ENCODE measurements at places on chromosomes 1 and 21.

GRCh38 chr1:40634901-40635655, 30.4 kb downstream of the RIMS3 start:
- no peak overlapping the region for H3K4me3 ChIP-seq
- no peaks in the 10 kb centered on the region for H3K36me3 ChIP-seq
- peaks cover 14% of the 10 kb centered on the region for H3K4me1 ChIP-seq
- H3K27me3 ChIP-seq: no peaks in the 10 kb centered on the region
- no peak for DNase-seq

GRCh38 chr1:61724506-61724812, 482 bp downstream of the TM2D1 start:
- H3K4me1 ChIP-seq: peaks cover 18% of the 10 kb centered on the region
- H3K36me3 ChIP-seq: peaks cover 9% of the 10 kb centered on the region
- DNase-seq: no peak
- H3K4me3 ChIP-seq: peak overlapping the region; percentile 99
- H3K27me3 ChIP-seq: peaks cover 2% of the 10 kb centered on the region
- H3K27ac ChIP-seq: peak overlapping the region; percentile 99

DNA sequence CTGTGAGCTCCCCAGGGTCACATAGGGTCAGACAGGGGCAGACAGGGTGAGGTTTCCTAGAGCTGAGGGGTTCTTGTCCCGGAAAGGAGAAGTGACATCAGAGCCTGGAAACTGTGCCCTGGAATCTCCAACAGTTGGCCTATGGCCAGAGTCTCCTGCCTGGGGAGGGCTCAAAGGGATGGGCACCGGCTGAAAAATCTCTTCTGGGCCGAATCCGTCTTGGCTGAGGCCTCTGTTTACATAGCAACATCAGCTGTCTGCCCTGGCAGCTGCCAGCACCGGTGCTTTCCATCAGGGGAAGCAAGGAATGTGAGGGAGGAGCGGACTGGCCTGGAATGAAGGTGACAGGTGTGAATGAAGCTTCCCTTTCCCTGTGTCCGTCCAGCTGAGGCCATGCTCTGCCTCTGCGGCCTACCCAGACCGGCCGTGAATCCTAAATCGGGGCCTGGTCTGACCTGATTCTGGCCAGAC, 30.7 kb downstream of the VASH2 start:
- H3K27ac ChIP-seq: no peak overlapping the region
- peaks cover 19% of the 10 kb centered on the region for H3K4me1 ChIP-seq
- H3K4me3 ChIP-seq: no peak overlapping the region
- DNase-seq: no peak

GRCh38 chr1:245656189-245656717, 501.5 kb downstream of the KIF26B start:
- H3K36me3 ChIP-seq: no peaks in the 10 kb centered on the region
- H3K27me3 ChIP-seq: no peaks in the 10 kb centered on the region
- no peak overlapping the region for H3K4me3 ChIP-seq
- DNase-seq: no peak

DNA sequence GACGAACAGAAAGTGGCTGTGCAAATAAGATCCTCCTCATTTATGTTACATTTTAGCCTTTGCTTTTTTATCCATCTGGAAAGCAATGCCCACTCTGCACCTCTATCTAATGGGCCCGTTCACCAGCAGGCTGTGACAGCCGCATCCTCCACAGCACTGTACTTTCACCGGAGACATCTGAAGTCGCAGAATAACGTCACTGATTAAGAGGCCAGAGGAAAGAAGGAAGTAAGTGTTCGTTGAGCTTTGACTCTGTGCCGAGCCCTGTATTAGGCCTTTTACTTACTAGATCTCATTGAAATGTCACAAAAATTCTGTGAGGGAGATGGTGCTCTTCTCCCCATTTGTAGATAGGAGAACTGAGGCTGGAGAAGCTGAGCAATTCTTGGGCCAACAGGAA, 62.3 kb downstream of the KAZN start:
- H3K27ac ChIP-seq: no peak overlapping the region
- H3K4me1 ChIP-seq: no peaks in the 10 kb centered on the region
- peaks cover 4% of the 10 kb centered on the region for H3K27me3 ChIP-seq
- no peak for DNase-seq

DNA sequence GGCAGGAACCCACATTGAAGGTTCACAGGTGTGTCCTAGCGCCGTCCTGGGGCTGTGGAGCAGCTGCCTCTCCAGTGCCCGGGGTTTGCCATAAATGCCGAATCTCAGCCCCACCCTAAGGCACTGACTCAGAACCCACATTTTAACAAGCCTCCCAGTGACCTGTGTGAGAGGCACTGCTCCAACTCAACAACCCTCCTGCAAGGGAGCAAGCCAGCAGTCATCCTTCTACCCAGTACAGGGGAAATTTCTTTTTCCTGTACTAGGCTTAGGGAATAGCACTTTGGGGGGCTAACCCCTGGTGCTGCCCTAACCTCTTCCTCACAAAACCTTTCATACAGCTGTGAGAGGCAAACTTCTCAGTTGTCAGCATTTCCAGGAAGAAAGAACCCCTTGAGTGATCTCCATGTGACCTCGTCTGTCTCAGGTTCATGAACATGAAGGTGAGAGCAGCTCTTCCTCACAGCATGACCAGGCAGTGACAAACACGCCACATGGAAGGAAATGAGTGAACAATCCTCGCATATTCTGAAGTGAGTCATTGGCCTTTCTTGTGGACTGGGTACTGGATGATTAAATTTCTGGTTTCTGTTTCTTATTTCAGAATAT, 11.4 kb upstream of the BCAR3 start:
- H3K4me3 ChIP-seq: no peak overlapping the region
- H3K27ac ChIP-seq: peak overlapping the region; percentile 63
- DNase-seq: peak; percentile 26
- H3K4me1 ChIP-seq: no peaks in the 10 kb centered on the region
- H3K36me3 ChIP-seq: no peaks in the 10 kb centered on the region

DNA sequence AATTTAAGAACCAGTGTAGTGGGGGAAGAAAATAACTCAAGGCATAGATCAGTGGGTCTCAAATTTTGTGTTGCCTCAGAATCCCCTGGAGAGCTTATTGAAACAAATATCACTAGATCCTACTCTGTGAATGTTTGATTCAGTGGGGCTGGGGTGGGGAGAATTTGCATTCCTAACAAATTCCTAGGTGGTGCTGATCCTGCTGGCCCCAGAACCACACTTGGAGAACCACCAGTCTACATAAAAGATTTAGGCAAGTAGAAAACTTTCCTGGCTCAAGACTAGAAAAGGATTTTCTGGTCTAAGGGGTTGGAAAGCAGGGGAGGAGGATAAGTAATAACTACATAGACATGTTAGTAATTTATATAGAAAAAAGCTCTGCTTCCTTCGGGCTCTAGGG, 34.1 kb upstream of the C1orf21 start:
- H3K4me1 ChIP-seq: no peaks in the 10 kb centered on the region
- H3K27ac ChIP-seq: no peak overlapping the region
- H3K36me3 ChIP-seq: no peaks in the 10 kb centered on the region
- H3K27me3 ChIP-seq: peaks cover 16% of the 10 kb centered on the region

- H3K4me3 ChIP-seq: no peak overlapping the region
- DNase-seq: no peak
- peaks cover 5% of the 10 kb centered on the region for H3K27me3 ChIP-seq
- no peaks in the 10 kb centered on the region for H3K4me1 ChIP-seq
Observed at GRCh38 chr21:39336457-39337008, 12.4 kb downstream of the HMGN1 start.

DNA sequence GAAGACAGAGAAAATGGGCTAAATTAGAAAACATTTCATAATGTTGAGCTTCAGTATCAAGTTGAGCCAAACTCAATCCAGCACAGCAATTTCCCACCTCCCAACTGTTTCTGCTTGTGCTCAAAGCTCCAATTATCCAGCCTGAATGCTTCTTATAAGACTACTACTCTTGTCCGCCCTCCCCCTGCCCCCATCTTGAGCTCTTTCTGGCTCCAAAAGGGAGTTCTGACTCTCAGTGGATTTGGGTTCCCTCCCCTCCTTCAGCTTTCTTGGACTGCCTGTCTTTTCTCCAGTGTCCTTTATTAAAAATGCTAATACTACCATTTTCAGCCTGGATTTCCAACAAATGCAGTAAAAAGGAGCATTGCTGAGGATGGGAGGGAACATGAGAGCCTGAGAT, 174.8 kb downstream of the ASTN1 start:
- H3K4me1 ChIP-seq: no peaks in the 10 kb centered on the region
- no peaks in the 10 kb centered on the region for H3K27me3 ChIP-seq
- no peak for DNase-seq

DNA sequence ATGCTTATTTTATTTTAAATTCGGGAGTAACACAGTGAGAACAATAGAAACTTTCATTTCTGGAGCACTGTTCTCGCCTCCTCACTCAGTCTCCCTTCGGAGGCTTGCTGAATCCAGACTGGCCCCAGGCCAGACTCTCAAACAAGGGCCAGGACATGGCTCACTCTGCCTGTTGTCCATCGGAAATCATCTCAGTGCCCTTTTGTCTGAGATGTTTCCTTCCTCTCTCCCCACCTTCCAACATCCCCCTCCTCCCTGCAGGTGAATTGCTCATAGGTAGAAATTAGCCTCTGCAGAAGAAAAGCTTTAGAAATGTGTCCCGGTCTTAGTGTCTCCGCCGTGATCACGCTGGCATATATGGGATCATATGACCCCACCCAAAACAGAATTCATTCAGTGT, 55.2 kb downstream of the ERG start:
- H3K36me3 ChIP-seq: no peaks in the 10 kb centered on the region
- no peaks in the 10 kb centered on the region for H3K4me1 ChIP-seq
- no peaks in the 10 kb centered on the region for H3K27me3 ChIP-seq
- no peak overlapping the region for H3K27ac ChIP-seq
- no peak overlapping the region for H3K4me3 ChIP-seq

DNA sequence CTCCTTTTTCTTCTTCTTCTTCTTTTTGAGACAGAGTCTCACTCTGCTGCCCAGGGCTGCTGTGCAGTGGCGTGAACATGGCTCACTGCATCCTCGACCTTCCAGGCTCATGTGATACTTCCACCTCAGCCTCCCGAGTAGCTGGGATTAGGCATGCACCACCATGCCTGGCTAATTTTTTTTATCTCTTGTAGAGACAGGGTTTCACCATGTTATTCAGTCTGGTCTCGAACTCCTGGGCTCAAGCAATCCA, 13.0 kb upstream of the PADI1 start:
- peaks cover 7% of the 10 kb centered on the region for H3K27me3 ChIP-seq
- DNase-seq: no peak
- no peaks in the 10 kb centered on the region for H3K4me1 ChIP-seq
- H3K4me3 ChIP-seq: no peak overlapping the region

- H3K27me3 ChIP-seq: no peaks in the 10 kb centered on the region
- no peaks in the 10 kb centered on the region for H3K4me1 ChIP-seq
Observed at GRCh38 chr1:244576259-244576892, 76.5 kb upstream of the DESI2 start.

GRCh38 chr21:36788120-36788638, 89.3 kb downstream of the SIM2 start:
- DNase-seq: no peak
- no peak overlapping the region for H3K4me3 ChIP-seq
- no peak overlapping the region for H3K27ac ChIP-seq
- no peaks in the 10 kb centered on the region for H3K4me1 ChIP-seq

- no peak for DNase-seq
- H3K27me3 ChIP-seq: no peaks in the 10 kb centered on the region
- H3K4me1 ChIP-seq: no peaks in the 10 kb centered on the region
- H3K27ac ChIP-seq: no peak overlapping the region
- H3K36me3 ChIP-seq: no peaks in the 10 kb centered on the region
Observed at GRCh38 chr21:16942703-16943102, 570.1 kb upstream of the CXADR start.

DNA sequence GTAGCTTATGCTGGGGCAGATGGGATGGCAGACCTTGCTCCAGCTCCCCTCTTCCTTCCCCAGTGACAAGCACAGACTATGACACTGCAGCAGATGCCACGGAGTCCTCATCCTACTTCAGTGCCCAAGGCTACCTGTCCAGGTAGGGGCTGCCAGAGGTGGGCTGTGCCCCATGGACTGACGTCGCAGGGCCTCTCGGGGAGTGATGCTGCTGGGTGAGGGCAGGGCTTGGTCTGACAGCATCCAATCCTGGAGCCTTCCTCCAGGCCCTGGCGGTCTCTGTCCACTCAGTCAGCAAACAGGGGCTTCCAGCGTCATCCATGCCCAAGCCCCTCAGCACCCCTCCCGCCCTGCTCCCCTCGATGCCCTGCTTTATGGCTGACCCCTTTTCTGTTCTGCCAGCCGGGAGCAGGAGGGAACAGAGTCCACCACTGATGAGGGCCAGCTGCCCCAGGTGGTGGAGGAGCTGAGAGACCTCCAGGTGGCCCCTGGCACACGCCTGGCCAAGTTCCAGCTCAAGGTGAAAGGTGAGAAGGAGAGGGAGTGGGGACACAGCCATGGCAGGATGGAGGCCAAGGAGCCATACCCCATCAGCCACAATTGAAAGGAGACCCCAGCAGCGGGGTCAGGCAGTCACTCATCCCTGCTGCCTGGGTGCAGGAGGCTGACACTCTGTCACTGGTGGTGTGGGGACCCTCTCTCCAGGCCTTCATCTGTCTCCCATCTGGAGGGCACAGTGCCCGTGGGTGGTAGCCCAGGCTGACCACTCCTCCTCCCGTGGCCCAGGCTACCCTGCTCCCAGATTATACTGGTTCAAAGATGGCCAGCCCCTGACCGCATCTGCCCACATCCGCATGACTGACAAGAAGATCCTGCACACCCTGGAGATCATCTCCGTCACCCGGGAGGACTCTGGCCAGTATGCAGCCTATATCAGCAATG, 73.6 kb downstream of the TRIM11 start:
- H3K36me3 ChIP-seq: no peaks in the 10 kb centered on the region
- no peak overlapping the region for H3K27ac ChIP-seq
- H3K4me1 ChIP-seq: no peaks in the 10 kb centered on the region
- no peak overlapping the region for H3K4me3 ChIP-seq
- no peak for DNase-seq

DNA sequence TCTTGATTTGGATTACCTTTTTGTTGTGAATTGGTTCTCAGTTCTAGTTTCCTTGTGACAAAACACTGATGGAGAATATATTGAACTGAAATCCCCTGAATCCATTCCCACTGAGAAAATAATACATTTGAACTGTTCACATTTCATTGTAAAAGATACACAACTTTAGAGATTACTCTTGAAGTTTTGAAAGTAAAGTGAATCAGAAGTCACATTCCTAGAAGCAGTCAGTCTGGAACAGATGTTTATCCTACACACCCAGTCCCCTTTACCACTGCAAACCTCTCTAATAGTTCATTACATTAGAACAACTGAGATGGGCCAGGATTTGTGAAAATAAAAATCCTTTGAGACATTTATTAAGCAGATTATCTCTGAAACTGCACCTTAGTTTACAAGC, 3.4 kb downstream of the RERE start:
- H3K27me3 ChIP-seq: peaks cover 4% of the 10 kb centered on the region
- no peak overlapping the region for H3K27ac ChIP-seq
- no peak overlapping the region for H3K4me3 ChIP-seq
- peaks cover 45% of the 10 kb centered on the region for H3K4me1 ChIP-seq

- H3K4me1 ChIP-seq: peaks cover 6% of the 10 kb centered on the region
- peaks cover 7% of the 10 kb centered on the region for H3K27me3 ChIP-seq
- no peak for DNase-seq
- H3K27ac ChIP-seq: no peak overlapping the region
Observed at GRCh38 chr1:151809290-151809984, 4.2 kb upstream of the LINGO4 start.
